ENCODE measurements at places on chromosomes 11 and 22.
A peak's percentile ranks its signal among the peaks of the same experiment; 100 is the strongest.

- no peak for DNase-seq
Observed at GRCh38 chr11:9056467-9056866, 34.9 kb downstream of the SCUBE2 start.

DNA sequence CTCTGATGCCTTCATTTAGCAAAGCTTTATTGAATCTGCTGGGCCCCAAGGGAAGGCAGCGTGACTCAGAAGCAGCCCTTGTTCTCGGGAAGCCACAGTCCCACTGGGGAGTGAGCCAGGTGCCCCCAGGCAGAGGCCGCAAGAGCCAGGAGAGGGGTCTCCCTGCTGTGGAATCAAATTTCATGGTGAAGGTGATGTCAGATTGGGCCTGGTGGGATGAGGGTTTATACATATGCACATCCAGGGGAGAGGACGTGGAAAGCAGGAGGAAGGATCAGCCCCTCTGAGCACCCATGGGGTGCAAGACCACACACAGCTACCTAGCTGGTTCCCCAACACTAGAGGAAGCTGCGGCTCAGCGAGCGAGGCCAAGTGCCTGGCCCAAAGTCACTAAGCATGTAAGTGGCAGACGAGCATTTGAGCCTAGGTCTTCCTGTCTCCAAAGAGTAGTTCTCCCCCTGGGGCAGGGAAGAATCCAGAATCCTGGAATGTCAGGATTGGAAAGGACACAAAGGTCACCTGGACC, 2.0 kb downstream of the SYNGR1 start:
- DNase-seq: peak; percentile 10

DNA sequence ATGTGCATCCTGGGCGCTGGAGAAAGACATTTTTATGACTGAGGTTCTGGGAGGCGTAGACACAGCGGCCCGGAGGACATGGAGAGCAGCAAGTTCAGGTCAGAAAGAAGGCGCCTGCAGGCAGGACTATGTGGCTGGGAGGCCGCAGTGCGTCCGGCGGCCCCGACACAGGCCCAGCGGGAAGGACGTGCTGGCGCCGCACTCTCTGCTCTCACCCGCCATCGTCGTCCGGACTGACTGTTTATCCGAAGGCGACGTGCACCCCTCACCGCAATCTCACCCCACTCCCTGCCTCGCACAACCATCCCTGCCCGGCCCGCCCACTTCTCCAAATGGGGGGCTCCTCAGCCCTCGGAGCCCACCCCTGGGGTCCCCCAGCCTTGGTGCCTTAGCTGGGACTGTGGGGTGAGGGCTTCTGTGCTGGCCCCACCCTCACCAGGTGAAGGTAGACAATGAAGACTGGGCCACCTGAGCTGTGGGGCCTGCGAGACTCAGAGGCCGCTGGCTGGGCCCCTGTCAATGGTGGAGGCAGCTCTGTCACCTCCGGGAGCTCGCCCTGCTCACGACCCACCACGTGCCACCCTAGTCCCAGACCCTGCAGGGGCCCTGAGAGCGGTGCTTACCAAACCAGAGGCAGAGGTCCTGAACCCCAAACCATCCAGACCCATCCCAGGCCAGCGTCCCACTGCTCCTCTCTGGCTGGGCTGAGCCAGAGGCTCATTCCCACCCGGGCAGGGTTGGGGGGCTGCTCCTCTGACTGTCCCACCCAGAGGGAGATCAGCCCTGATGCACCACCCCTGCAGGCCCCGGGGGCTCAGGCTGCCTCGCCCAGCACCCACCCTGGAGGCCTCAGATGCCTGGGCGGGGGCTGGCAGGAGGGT, 16.2 kb upstream of the MUC5B start:
- no peak for DNase-seq

DNA sequence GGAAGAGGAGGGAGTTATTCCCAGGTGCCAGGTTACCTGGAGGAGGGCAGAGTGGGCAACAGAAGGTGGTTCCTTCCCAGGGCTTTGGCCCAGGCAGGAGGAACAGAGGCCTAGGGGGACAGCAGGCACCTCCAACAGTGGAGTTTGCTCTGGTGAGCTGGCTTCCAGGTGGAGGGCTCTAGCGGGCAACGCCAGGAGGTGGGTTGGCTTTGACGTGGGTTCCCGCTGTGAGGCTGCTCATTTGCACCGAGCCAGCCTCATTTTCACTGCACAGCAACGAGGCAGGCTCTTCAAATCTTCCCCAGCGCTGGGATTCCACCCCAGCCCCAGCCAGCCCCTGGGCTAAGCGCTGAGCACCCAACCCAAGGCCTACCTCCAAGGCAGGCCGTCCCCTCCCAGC, 8.1 kb downstream of the IGSF9B start:
- peak; percentile 38 for DNase-seq

DNA sequence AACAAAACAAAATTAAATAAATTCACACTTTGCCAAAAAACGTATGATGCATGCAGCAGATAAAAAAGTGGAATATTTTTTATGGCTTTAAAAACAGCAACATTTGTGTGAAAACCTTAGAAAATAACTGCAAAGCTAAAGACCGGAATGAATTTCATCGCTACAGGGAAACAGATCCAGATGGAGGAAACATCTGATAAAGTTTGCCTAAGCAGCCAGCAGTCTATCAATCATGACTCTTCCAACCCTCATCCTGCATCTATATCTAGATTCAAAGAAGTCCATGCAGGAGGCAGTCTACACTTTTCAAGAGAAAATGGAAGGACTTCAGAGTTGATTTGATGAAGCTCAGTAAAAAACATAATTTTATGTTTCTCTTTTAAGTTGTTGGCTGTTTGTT, 126.8 kb downstream of the SWAP70 start:
- no peak for DNase-seq

DNA sequence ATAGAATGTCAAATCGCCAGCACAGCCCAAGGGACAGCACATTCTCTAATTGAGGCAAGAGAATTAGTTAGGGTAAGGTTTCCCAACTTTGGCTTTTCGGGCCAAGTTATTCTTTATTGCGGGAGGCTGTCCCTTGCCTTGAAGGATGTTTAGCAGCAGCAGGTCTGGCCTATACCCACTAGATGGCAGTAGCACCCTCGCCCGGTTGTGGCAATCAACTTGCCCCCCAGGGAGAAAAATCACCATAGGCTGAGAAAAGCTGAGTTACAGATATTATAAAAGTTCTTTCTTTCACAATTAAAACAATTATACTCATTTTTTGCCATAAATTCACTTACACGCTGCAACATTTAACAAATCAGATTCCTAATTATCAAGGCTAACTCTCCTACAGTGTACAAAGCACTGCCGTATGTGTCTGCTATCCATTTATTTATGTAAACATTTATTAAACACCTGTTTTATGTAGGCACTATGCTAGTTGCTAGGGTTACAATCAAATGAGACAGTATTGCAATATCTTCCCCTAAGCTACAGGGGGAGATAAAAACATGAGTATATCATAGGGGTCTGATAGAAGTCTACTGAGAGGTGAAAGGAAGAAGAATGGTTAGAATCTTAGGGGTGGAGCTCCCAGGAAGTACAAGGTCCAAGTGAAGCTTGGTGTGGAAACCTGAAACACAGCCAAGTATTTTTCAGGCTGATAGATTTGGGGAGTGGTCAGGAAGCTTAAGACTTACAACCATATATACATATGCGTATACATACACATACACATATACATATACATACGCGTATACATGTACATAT, 452.3 kb downstream of the RAB38 start:
- DNase-seq: peak; percentile 9

DNA sequence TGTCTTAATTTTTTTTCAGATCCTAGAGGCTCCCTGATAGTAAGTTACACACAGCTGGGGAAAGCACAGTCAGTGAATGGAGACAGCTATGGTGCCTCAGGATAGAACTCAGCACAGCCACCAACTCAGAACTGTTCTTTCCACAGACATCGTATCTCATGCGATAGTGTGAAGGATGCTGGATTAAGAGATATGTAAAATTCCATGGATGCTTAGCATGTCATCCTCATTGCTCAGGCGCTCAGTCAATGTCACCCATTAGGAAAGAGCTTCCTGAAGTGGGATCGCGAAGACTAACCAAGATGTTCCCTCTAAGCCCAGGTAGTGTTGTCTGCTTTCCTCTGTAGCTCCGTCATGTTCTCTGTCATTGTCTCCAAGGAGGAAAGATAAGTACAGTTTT, 1000.4 kb downstream of the OPCML start:
- no peak for DNase-seq

DNA sequence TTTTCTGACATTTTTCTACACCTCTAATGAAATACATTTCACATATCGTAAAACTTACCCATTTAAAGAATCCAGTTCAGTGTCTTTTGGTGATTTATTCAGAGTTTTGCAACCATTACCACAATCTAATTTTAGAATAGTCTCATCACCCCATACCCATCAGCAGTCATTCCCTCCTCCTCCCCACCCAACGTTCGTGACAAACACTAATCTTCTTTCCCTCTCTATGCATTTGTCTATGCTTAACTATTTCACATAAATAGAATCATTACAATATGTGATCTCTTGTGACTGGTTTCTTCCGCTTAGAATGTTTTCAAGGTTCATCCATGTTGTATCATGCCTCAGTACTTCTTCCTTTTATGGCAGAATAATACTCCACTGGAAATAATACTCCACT, 9.5 kb downstream of the TTC28 start:
- DNase-seq: no peak

- DNase-seq: no peak
Observed at GRCh38 chr11:114050258-114050927, 9.1 kb upstream of the ZBTB16 start.

DNA sequence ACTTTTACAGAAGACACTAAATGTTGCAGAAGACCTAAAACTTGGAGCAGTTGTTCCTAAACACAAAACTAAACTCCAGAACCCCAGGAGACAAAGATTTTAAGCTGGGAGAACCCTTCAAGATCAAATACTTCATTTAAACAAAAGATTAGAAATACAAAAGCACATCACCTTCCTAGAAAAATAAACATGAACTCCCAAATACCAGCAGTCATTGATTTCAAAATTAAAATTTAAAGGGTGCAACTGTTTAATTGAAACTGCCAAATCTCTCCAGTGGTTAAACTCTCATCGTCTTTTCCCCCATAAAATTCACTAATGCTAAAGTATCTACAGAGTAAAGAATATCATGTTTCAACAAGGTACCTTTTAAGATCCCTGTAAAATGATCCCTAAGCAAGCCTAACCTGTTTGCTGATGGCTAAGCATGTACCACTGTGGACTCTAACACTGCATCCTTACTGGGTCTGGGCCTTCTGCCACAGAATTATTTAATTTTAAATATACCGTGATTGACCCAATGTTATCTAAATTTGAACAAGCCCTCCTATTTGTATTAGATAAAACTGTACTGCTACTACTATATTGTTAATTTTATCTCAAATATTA, 53.7 kb upstream of the CCDC34 start:
- no peak for DNase-seq

DNA sequence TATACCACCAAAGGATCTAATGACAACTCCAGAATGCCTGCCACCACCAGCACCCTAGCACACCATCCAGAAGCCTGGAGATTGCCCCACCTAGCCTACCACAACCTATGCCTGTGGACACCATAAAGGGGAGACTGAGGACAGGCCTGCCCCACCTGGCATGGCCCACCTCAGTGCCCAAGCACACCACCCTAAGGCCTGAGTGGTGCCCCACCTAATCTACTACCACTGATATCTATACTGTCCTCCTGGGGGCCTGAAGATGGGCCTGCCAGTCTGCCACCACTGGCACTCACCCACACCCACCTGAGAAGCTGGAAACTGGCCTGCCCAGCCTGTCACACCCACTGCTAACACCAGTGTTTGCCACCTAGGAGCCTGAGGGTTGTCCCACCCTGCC, 31.8 kb downstream of the SAA4 start:
- DNase-seq: no peak

- DNase-seq: no peak
Observed at GRCh38 chr22:24989541-24989951, 37.0 kb downstream of the KIAA1671 start.

DNA sequence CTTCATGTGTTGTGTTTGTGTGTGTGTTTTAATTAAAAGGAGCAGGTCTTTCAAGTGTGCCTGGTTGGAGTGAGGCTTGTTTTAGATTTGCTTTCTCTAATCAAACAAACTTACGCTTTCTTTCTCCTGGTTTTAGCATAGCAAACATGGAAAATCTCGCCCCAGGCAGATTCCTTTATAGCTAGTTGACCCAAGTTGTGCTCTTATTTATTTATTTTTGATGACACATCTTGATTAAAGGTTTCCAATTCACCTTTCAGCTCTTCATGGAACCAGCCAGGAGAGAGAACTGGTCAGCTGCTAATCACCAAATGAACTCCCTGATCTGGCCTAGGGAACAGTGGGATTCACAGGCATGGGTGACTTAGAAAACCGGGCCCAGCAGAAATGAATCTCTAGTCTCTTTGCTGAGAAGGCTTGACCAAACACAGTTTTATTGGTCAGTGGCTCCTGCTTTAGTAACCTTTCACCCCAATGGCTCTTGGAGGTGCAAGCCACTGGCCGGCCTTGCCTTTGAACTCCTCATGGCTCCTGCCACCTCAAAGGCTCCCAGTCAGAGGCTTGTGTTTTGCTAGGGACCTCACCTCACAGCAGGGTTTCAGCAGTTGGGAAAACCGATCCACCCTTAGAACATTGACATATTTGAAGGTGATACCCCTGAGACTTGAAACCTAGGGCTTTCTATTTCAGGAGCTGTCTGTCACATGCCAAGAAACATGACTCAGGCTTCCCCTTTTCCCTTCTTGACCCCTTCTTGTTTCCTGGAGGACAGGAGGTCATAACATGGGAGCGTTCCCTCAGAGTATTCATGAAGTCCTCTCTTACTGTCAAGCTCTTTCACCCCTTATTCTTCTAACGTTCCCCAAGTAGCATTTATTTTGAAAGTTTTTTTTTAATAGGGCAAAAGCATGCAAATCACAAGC, 48.8 kb downstream of the EXT2 start:
- no peak for DNase-seq

DNA sequence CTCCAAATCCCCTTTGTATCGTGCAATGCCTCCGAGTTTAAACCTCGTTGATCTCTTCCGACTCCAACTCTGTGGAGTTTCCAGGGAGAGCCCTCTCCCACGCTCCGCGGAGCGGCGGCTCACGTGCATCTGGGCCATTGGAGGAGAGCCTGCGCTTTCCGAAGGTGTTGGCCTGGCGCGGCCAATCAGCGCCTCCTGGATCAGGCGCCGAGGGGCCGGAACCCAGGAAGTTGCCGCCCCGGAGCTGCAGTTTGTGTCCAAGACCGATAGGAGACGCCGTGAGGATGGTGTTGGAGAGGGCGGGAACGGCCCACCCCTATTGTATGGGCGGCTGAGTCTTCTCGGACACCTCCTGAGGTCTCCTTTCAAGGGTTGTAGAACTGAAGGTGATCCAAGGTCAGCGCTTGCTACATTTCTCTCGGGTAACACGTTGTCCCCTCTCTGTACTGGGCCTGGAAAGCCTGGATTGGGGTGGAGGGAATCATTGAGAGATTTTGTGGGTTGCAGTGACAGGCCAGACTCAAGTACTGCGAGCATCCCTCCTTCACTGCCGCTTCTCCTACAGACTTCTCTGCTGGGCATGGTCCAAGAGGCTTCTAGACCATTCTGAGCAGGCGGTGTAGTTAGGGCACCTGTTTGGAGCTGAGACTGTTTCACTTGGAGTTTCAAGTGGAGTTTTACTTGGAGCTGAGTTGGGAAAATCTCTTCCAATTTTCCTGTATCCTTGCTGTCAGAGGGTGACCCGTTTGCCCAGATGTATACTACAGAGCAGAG, 1.7 kb downstream of the ADAMTS15 start:
- DNase-seq: no peak

- DNase-seq: no peak
Observed at GRCh38 chr11:43497144-43497543, 138.4 kb downstream of the TTC17 start.
